Activated naive CD4-positive, alpha-beta T cell treated with Interleukin-2 at 50 U/mL for 16 hours (primary cell): ENCODE measurements at places on chromosomes 11 and 22.

DNA sequence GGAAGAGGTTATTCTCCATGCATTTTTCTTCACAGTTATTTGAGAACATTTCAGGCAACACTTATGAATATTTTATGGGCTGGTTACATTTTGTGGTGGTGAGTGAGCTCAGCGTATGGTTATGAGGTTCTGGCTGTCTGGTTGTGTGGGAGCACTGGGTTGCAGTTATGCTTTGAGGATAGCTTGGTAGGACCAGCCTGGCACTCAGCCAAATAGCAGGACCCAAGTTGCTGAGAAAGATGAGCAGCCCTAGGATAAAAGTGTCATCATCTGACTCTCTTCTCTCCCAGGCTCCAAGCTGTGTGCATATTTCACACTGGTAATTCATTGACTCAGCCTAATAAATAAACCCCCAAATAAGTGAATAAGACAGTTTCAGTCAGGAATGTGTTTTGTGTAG, 8.1 kb upstream of the SRSF8 start:
- no peak for DNase-seq

GRCh38 chr11:107708792-107709191, 3.1 kb downstream of the SLN start:
- DNase-seq = no peak

GRCh38 chr22:43136255-43136654, 6.9 kb downstream of the MCAT start:
- peak; percentile 41 for DNase-seq

DNA sequence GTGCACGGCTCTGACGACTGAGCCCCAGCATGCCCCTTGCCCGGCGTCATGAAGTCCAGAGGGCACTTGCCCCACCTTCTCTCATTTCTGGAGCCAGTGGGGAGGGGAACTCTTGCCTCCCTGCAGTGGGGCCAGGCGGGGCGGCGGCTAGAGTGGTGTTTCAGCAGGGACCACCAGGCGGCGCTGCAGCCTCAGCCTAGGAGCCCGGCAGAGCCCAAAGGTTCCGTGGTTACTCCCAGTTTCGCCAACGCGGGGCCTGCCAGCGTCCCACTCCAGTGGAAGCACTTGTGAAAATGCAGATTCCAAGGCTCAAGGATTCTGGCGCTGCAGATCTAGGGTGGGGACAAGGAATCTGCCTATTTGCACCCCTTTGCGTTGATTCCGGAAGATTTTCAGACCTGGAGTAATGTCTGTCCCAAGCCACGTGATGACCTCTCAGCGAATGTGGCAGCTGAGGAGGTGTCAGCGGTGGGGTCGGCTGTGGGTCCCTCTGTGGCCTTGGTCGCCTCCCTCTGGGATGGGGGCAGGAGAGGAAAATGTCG, 55.7 kb downstream of the CD82 start:
- peak; percentile 69 for DNase-seq

GRCh38 chr11:3014057-3014938, 22.2 kb upstream of the NAP1L4 start:
- DNase-seq = peak; percentile 64

DNA sequence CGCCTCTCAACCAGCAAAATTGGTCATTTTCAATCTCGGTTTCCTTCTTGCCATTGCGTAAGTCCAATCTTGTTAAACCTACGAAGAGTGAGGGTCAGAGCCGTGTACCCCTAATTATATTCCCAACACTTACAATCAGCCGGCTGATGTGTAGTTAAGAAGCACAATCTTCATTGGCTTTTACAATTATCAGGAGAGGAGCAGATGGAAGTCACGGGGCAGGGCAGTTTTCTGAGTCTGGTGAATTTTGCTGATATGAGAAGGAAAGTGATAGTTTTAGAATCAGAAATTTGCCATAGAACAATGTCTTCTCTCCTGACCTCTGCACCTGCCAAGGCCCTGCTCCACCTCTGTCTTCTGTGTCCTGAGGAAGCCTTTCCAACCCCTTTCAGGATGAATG, 35.0 kb upstream of the ATXN10 start:
- no peak for DNase-seq

DNA sequence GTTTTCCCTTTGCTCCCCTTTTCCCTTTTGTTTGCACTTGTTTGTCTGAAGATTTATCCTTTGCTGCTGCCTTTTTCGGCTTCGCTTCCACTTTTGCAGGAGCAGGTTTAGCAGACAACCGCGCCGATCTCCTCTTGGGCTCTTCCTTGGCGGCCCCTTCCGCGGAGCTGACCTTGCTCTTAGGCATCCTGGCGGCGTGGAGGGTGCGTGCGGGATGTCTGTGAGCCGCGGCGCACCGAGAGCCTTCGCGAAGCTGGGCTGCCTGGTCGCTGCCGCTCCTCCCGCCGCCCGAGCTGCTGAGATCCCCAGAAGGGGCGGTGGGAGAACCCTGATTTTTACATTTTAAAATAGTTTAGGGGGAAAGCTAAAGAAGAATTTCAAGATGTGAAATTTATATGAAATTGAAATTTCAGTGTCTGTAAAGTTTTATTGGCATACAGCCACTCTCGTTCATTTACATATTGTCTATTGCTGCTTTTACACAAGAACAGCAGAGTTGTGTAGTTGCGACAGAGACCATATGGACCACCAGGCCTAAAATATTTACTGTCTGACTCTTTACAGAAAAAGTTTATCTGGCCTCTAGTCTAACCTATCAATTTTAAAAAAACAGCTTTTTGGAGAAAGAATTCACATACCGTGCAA, 105.2 kb upstream of the RRM1 start:
- DNase-seq = no peak

- DNase-seq = no peak
These were observed 16.2 kb upstream of the SHANK3 start for GRCh38 chr22:50656122-50657070.

GRCh38 chr22:35921777-35922176, 106.8 kb downstream of the RBFOX2 start:
- DNase-seq = peak; percentile 23

DNA sequence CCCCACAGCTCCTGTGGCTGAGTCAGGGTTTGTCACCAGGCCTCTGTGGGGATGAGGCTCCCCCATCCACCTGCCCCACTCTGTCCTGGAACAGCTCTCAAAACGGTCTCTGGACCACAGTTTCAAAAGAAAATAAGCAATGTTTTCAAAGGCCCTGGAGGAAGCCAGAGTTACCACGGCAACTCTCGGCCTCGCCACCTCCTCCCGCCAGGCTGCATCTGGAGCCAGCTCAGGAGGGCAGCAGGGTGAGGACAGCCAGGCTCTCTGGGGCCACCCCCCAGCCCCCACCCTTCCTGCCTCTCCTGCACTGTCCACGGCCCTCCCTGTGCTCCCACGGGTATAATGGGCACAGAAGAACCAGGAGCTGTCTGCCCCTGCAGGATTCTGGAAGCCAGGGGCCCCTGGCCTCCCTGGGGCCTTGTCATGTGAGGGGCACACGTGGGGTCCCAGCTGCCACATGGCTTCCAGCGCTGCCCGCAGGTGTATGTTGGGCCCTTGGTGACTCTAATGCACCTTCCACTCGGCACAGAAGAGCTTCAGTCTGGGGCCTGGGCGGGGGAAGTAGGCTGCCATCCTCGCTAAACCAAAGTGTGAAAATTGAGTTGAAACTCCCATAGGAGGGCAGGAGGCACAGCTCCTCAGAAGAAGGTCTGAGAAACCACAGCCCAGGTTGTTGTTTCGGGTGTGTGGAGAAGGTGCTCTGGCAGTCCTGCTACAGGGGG, 10.3 kb downstream of the CD81 start:
- no peak for DNase-seq

GRCh38 chr11:8110396-8110795, 29.4 kb downstream of the TUB start:
- DNase-seq = no peak

GRCh38 chr22:32475468-32476010, 928 bp downstream of the FBXO7 start:
- DNase-seq = peak; percentile 32

DNA sequence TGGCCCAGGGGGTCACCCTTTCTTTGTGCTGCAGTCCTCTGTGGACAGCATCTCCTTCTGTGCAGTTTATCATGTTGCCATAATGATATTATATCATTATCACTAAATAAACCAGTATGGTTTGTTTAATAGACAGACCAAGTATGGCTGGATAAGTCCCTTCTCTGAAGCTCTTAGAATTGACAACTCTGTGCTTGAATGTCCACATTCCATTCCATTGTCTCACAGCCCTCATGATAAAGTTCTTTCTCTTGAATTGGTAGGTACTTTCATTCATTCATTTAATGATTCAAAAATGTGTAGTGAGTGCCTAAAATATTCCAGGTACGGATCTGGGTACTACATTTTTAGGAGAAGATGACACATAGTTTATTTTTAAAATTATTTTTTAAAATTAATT, 7.8 kb downstream of the RPS6KA4 start:
- DNase-seq = no peak

DNA sequence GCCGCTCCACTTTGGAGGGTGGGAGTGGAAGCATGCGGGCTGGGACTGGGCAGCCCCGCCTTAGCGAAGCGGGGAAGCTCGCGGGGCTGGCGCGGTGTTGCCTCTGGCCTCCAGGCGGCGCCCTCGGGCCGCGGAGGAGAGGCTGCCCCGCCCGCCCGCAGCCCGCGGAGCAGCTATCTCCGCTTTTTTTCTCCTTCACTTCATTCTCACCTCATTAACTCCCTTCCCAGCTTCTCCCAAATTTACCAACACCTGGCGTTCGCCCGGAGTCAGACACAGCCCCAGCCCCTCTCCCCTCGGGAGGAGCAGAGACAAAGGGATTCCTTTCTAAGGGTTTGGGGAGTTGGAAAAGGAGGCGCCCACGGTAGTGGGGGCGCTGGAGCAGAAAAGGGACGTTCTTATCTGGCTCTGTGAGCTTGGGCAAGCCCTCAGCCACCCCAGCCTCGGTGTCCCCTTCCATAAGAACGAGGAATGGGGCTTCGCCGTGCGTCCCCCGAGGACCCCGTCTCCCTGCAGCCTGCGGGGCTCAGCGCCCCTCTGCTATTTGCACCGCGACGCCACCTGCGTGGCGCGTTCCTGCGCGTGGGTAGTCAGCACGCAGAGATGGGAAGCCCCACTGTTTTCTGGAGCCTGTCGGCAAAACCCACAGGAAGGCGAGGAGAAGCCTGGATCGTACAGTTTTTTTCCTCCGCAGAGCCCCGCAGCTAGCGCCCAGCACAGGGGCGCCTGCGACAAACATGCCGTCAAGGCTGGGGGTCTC, 1.5 kb upstream of the WNT11 start:
- DNase-seq = peak; percentile 82

- no peak for DNase-seq
These were observed 24.3 kb upstream of the ADA2 start for GRCh38 chr22:17243524-17243923.

DNA sequence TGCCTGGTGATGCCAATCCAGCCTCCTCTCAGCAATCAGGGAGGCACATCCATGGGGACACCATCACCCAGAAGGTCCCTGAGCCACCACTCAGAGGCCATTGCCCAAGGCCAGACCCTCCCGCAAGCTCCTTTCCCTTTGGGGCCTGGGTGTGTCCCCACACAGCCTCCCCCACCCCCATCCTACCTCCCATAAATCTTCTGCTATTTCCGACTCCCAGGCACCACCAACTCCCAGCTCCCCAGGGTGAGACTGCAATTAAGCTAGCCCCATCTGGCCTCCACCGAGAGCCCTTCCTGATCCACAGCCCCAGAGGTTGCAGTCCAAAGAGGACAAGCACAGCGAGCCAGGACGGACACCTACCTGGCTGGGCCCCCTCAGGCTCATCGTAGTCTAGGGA, 6.3 kb downstream of the ARHGAP1 start:
- no peak for DNase-seq

- no peak for DNase-seq
These were observed 80.0 kb upstream of the EIF3D start for GRCh38 chr22:36608987-36609386.

DNA sequence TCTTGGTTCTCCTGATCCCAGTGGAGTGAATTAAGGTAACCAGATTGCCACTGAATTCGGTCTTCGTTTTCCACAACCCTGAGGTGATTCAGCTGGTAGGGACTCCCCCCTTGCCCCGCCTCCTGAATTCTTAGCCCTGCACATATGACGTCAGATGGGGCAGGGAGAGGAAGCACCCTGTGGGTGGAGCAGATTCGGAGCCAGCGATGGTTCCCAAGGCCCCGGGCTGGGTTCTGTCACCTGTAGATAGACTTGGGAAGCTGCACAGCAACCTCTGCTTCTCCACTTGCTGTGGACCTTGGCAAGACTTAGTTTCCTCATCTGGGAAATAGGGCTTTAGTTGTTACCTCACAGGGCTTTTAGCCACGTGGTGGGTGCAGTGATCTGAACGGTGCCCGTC, 67.8 kb downstream of the CTTN start:
- DNase-seq = no peak

DNA sequence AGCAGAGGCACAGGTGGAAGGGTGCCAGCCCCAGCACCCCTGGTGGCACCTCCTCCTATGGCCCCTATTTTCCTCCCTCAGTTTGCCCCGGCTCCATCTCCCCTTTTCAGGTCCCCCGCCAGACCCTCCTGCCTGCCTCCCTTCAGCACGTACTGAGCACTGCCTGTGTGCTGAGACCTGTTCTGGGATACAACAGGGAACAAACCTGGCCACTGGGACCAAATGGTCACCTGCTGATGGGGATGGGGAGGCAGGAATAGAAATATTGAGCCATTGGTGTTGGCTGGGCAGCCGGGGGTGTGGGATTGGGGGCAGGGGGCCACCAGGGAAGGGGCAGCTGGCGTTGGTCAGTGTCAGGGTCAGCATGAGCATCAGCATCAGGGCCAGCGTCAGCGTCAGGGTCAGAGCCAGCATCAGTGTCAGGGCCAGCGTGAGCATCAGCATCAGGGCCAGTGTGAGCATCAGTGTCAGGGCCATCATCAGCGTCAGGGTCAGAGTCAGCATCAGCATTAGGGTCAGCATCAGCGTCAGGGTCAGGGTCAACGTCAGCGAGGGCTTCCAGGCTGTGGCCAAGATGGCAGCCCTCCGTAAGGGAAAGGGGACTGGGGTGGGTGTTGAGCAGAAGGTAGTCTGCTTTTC, 7.5 kb downstream of the ZNF74 start:
- no peak for DNase-seq

DNA sequence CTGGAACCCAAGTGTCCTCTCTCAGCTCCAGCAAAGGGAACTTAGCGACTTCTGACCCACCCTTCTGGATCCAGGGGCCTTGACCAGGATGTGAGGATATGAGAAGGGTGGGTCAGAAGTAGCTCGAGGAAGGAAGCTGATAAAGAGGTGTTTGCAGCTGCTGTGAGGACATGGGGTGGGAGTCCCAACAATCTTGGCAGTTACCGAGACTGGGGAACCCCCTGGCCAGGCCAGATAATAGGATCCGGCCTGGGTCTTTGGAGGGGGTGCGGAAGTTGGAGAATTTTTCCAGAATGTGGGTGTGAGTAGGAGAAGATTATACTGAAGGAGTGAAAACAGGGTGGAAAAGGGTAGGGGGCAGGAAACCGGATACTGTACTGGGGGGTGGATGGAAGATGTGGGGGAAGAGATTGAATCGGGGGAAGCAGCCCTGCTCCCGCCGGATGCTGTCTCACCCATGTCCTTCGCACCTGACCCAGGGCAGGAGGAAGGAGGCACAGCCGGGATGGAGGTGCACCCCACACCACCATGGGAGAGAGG, 2.8 kb upstream of the MCAM start:
- DNase-seq = no peak

- no peak for DNase-seq
These were observed 261.1 kb downstream of the SBF2 start for GRCh38 chr11:10032935-10033334.

GRCh38 chr22:47784367-47784983, 1022.0 kb downstream of the TBC1D22A start:
- DNase-seq = no peak
